ENCODE measurements at places on chromosomes 13 and 19.

DNA sequence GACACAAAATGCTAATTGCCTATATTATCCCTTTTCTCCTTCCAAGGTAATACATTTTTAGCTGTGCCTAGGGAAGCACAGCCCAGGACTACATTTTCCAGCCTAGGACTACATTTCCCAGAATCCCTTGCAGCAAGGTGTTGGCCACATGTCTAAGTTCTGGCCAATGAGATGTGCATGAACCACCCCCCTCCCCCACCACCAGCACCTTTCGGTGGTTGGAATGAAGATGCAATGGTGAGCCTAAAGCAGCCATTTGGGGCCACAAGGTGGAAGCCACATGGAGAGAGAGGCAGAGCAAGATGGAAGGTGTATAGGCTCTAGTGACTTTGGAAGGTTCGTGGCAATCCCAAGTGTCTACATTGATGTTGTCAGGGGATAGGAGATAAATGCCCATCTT is 16.2 kb downstream of the UNC13A start:
- DNase-seq, result no peak

DNA sequence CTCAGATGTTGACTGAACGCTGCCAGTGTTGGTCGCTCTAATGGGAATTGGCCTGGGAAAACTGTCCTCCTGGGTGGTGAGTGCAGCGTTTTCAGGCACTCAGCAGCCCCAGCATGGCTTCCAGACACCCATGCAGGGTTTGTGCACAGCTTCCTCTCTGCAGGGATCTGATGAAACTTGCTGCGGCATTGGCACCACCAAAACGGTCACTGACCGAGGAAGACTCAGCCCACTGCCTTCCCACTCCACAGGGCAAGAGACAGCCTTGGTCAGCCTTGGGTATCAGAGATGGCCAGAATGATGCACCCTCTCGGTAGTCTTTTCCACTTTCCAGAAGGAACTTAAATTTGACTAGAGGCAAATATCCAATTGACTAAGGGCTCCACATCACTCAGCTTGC is 398.9 kb downstream of the IRS2 start:
- DNase-seq, result no peak

- no peak for DNase-seq
Measured at GRCh38 chr13:76884186-76884906, 1.9 kb downstream of the KCTD12 start.

- no peak for DNase-seq
Measured at GRCh38 chr19:38381138-38381537, 6.7 kb downstream of the GGN start.

GRCh38 chr13:67048821-67049150 is 181.3 kb downstream of the PCDH9 start:
- no peak for DNase-seq

DNA sequence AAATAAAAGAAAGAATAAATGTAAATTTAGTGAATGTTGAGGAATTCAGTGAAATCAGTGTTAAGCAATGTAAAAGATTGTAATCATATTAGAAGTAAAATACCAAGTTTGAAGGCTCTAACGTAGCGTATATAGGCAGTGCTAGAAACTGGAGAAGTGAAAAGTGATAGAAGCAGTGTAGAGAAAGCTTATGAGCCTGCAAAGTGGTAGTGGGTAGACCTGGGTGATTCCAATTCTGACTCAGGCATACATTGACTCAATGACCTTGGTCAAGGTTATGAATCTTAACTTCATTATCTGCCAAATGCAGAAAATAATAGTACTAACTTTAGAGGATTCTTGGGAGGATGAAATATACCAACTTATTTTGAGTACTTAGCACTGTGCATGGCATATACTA is 4.1 kb downstream of the SLC10A2 start:
- DNase-seq, result no peak

DNA sequence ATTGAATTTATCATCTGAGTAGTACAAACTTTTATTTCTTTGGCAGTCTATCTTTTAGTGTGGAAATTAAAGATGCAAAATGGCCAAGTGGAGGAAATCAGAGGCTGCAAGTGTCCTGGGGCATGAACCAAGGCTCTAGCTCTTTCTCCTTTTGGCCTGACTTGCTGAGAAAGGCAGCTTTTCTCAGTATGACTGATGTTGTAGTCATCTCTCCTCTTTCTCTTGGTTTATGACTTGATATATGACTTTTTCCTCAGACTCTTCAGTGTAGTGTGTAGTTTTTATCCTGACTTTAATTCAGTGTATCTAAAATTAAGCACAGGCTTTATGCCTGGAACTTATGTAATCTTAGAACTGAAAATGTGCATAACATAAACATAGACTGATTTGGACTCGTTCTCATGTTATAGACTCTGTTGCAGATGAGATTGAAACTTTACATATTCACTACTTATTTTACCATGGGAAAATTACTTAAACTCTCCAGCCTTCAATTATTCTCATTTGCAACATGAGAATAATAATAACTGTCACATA is 65.7 kb downstream of the SLITRK5 start:
- DNase-seq, result no peak

DNA sequence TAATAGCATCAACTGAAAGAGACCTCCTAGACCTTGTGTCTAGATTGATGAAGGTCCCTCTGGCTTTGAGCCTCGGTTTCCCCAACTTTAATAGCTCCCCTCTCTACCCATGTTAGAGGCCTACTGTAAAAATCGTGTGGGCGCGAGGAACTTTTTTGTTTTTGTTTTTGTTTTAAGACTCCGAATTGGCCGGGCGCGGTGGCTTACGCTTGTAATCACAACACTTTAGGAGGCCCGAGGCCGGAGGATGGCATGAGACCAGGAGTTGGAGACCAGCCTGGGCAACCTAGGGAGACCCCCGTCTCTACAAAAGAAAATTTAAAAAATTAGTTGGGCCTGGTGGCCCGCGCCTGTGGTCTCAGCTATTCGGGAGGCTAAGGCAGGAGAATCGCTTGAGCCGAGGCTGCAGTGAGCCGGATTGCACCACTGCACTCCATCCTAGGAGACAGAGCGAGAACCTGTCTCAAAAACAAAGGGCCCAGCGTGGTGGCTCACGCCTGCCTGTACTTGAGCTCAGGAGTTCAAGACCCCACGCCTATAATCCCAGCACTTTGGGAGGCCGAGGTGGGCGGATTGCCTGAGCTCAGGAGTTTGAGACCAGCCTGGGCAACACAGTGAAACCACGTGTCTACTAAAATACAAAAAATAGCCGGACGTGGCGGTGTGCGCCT is 858 bp upstream of the PPP6R1 start:
- no peak for DNase-seq

DNA sequence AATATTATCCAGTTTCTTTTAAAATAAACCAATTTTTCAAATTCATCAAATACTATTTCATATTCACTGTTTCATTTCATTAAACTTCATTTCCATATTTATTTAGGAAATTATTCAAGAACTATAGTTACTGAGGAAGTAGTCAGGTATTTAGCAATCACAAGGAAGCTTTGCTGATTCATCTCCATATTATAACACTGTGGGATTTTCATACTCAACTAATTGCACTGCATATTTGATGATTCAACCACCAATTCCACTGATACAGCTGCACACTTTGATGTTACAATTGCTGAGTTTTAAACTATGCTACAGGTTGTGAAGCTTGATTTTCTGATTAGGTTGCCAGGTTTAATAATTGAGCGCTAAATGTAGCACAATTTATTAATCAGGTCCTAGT is 556.8 kb upstream of the SLITRK1 start:
- DNase-seq, result no peak

GRCh38 chr19:46838160-46838559 is 12.5 kb downstream of the AP2S1 start:
- no peak for DNase-seq

DNA sequence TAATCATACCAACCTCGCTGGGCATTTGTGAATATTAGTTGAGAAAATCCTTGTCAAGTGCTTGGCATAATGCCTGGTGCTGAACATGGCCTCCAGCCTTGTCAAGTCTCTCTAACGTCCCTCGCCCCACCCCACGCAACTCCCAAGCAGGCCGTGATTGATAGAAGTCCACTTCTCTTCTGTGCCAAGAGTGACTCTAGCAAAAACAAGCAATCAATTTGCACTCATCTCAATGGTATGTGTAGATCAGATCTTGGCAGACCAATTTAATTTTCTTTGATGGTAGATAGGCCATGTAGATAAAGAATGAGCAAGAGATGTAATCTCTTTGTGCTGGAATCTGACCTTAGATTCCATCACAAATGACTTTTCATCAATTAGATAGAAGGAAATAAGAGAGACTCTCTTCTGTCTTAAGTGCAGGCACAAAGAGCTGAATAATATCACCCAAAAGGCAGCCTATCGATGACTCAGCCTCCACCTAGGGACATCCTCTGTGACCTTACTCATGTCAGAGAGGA is 31.0 kb upstream of the KATNAL1 start:
- DNase-seq, result no peak

- no peak for DNase-seq
Measured at GRCh38 chr19:54707962-54708361, 16.3 kb upstream of the KIR3DL3 start.

GRCh38 chr13:48961379-48961778 is 14.3 kb upstream of the FNDC3A start:
- no peak for DNase-seq

GRCh38 chr13:37274569-37275497 is 169.4 kb upstream of the CSNK1A1L start:
- DNase-seq, result no peak

DNA sequence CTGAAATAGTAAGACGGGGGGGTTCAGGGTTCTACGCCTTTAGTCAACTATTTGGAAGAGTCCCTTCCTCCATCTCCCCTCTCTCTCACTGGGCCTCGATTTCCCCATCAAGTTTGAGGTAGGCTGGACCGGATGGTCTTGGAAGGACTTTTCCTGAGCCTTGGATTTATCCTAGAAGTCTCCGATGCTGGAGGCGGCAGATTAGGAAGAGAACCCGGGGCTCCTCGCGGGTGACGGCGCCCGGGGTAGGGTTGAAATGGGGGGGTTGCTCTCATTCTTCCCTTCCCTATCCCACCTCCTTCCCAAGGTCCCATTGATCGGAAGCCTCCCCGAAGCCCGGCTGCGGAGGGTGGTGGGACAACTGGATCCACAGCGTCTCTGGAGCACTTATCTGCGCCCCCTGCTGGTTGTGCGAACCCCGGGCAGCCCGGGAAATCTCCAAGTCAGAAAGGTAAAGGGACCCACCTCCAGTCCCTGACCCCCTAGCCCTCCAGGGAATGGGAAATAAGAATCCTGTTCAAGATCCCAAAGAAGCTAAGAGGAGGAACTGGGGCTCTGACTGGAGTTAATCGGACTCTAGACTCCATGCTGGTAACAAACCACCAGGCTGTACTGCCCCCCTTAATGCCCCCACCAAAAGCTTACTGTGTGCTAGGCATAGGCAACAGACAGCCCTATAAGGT is 781 bp downstream of the QPCTL start:
- no peak for DNase-seq
